ENCODE measurements at places on chromosomes 13 and 19. TPM values are rescaled to one million over a fixed set of nuclear protein-coding genes. Genes with fewer than 3 reads are reported as not detected.
A peak's percentile ranks its signal among the peaks of the same experiment; 100 is the strongest.

The BCL2L12 gene
- total RNA-seq = 26.8 TPM

The CCL25 gene
- not detected for total RNA-seq

The IFNL3 gene
- not detected for total RNA-seq

The TMEM145 gene
- total RNA-seq = 0.68 TPM

The ZNF155 gene
- total RNA-seq = 6.0 TPM

The CACNG6 gene
- total RNA-seq = 0.10 TPM

The LATS2 gene
- 4.4 TPM for total RNA-seq

The ZNF836 gene
- total RNA-seq = 7.7 TPM

The OLFM2 gene
- 0.49 TPM for total RNA-seq

The SHD gene
- total RNA-seq = 0.12 TPM

The ZNF69 gene
- 17.8 TPM for total RNA-seq

The POLR2I gene
- total RNA-seq = 137 TPM

The ZNF284 gene
- total RNA-seq = 3.5 TPM

The CBARP gene
- 0.88 TPM for total RNA-seq

The FFAR1 gene
- not detected for total RNA-seq

The LYL1 gene
- 4.1 TPM for total RNA-seq

The CLEC17A gene
- total RNA-seq = not detected

The PTPRS gene
- 44.9 TPM for total RNA-seq

- DNase-seq = no peak
These were observed 12.0 kb upstream of the FBXL3 start for GRCh38 chr13:77038907-77039480.

DNA sequence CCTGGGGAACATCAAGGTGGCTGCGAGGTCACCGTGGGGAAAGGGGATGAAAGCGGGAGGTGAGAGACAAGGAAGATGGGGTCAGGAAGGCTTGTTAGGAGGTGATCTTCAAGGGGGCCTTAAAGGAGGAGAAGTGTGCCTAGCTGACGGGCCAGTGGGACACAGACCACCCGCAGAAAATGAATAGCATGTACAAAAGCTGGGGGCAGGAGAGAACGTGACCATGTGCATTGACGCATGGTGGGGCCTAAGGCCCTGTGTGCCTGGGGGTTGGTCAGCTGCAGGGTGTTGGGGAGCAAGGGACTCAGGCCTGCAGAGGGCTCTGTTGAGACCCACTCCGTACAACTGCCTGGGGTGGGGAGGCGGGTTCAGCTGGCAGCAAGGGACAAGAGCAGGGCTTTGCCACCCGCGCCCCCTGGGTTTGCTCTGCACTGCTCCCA lies 5.9 kb downstream of the RAB8A start:
- no peak for DNase-seq

GRCh38 chr13:45119469-45119990 lies 780 bp upstream of the GTF2F2 start:
- peak; percentile 61 for DNase-seq

GRCh38 chr19:4717191-4717965 lies 6.3 kb downstream of the DPP9 start:
- DNase-seq = peak; percentile 22

GRCh38 chr19:18340990-18341868 lies 831 bp downstream of the PGPEP1 start:
- DNase-seq = peak; percentile 61

DNA sequence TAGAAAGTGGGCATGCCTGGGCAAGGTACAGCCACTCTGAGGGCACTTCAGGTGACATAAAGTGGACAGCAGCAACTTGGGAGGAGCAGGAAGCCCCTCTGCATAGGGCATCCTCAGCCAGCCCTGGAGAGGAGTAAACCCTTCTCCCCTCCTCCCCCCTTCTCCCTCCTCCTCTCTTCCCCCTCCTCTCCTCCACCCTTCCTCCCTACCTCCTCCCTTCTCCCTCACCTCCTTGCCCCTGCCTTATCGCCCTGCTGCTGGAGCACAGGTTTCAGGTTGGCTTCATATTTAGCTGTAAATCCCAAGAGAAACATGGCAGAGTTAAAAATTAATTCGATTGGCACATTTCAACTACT lies 30.5 kb upstream of the ATP12A start:
- no peak for DNase-seq

GRCh38 chr19:14550201-14550754 lies 20.9 kb downstream of the TECR start:
- no peak for DNase-seq

DNA sequence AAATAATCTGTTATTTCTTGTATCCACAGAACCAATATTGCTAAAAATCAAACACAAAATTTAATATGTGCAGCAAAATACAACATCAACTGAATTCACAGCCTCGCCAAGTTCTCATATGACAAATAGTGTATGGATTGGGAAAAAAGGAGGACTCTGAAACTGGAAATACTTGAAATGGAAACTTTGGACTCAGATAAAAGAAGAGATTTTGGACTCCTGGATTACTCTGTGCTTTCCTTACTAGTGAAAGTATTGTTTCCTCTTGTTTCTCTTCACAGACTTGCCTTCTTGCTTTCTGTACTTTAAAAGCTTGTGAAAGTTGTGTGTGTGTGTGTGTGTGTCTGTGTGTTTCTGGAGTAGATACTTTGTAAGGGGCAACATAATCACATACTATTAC lies 1596.3 kb downstream of the PCDH9 start:
- DNase-seq = no peak

- DNase-seq = no peak
These were observed 2.4 kb upstream of the APOE start for GRCh38 chr19:44903216-44903601.

GRCh38 chr13:113889467-113889866 lies 25.6 kb upstream of the GAS6 start:
- DNase-seq = no peak

DNA sequence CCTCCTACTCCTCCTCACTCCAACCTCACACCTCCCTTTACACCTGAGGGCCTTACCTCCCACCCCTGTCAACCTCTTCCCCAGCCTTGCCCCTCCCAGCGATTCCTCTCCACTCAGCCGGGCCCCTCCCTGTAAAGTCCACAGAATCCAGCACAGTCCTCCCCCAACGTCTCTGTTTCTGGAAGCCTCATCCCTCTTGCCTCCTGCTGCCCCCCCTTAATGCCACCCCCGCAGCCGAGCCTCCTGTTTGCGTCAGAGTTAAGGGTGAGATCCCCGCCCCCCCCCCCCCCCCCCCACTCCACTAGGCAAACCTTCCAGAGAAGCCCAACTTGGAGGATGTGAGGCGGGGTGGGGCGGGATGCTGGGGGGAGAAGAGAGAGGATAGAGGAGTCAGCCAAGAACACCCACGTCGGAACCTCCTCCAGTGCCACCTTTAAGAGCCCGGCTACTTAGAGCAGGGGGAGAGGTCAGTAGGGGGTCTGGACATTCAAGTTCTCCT lies 2.1 kb downstream of the UNC13A start:
- DNase-seq = peak; percentile 18

DNA sequence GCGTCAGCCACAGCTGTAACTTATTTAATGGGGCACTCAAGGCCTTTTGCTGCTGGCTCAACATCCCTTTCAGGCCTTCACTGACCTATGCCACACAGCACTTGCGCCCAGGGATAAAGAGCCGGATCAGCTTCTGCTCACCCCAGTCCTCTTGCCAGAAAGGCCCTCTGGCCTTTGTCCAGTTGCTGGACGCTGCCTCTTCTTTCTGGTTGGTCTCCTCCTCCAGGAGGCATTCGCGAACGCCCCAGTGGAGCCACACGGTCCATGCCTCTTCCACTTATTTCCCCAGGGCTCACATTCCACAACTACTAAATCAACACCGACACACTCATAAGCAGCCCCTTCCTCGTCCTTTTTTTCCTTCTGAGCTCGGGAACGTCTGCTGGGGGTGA lies 3.7 kb upstream of the ZNF329 start:
- DNase-seq = peak; percentile 70

- DNase-seq = peak; percentile 34
These were observed 3.9 kb upstream of the ZNF135 start for GRCh38 chr19:58054901-58055874.

GRCh38 chr19:31349160-31349881 lies at the start of gene TSHZ3:
TSHZ3 (minus strand) TSS chr19:31349436; CDS start chr19:31349219, 217 bp downstream.
- peak; percentile 91 for DNase-seq

GRCh38 chr19:58374200-58374599 lies 6.6 kb downstream of the ZNF837 start:
- no peak for DNase-seq

GRCh38 chr13:32224916-32225315 lies 90.2 kb downstream of the ZAR1L start:
- no peak for DNase-seq

GRCh38 chr13:41402691-41403511 lies 54.4 kb upstream of the RGCC start:
- no peak for DNase-seq

- peak; percentile 62 for DNase-seq
These were observed 990 bp downstream of the LMTK3 start for GRCh38 chr19:48510421-48511268.

GRCh38 chr13:92900446-92900845 lies 326.2 kb upstream of the GPC6 start:
- DNase-seq = no peak

- DNase-seq = peak; percentile 77
These were observed 3.0 kb upstream of the C19orf81 start for GRCh38 chr19:50646074-50646807.

DNA sequence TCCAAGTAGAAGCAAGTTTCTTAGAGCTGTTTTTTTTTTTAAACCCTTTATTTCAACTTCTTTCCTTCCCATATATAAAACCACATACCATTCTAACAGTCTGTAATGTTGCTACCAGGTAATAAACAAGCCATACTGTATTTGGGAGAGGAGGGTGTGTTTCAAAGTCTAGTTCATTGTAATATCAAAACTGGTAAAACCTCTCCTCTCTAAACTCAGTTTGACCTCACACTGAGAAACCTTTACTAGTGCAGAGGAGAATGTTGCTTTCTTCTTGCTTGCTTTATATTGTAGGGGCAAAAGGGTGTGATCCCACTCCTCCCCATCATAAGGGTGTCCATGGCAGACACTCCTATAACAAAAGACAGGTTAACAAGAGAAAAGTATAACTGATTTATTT lies 155.1 kb downstream of the GGACT start:
- DNase-seq = no peak

DNA sequence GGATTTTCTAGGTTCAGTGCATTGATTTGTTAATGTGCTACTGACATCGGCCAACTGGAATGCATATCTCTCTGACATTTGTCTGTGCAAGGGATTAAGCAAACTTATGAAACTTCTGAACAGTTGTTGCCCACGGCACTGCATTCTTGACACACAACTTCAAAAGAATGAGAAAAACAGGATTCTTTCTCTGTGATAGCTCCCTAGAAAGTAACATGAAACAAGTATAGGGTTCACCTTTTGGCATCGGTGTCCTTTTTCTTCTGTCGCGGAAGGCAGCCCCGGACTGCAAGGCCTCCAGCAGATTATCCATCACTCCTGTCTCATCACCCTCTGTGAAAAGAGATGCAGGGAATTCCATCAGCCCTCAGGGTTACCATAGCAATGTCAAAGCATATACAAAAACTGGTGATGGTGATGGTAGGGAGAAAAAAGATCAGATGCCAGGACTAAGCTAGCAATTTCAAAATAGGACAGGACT lies 389.2 kb downstream of the DIAPH3 start:
- peak; percentile 65 for DNase-seq

DNA sequence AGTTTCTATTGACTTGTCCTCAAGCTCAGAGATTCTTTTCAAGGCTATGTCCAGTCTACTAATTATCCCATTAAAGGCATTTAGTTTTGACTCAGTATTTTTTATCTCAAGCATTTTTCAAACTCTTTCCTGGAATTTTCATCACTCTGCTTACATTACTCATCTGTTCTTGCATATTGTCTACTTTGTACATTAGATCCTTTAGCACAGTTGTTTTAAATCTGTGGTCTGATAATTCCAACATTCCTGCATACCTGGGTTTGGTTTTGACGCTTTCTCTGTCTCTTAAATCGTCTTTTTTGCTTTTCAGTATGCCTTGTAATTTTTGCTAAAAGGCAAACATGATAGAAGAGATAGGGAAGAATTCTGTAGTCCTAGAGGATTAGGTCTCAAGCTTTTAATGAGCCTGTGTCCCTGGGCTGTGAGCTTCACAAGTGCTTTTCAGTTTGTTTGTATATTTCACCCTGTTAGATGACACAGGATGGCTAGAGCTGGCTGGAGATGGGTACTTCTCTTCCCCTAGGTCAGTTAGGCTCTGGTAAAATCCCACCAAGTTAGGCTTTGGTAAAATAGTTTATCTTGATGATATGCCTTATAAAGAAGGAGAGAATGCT lies 46.1 kb upstream of the GPC6 start:
- no peak for DNase-seq

DNA sequence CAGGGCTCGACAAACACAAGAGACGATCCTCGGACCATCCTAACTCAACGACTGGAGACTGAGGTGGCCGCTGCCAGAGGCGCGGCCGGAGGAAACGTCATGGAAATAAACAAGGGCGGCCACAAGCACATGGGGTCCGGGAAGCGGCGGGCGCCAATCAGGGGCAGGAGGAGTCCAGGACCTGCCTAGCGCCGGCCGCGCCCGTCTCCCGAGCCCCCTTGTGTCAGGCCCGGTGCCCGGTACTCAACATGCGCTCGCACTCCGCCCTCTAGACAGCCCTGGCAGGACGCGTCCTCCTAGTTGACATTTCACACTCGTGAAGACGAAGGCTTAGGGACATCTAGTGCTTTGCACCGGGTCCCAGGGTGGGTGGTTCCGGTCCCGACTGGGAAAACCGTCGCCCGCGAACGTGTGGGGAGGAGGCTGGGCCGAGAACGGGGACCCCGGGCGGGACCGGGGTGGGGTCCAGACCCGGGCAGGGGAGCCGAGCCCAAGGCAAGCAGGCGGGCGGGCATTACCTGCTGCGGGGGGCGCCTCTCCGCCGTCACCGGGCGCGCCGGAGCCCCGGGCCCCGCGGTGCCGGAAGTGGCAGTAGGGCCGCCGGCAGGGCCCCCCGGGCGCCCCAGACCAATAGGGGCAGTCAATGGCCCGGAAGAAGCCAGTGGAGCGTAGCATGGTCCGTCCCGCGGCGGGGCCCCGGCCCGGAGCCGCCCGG lies 442 bp downstream of the REXO1 start:
- peak; percentile 55 for DNase-seq

- peak; percentile 24 for DNase-seq
These were observed 82.9 kb upstream of the POSTN start for GRCh38 chr13:37681281-37682032.

GRCh38 chr13:109385242-109385560 lies 401.2 kb downstream of the IRS2 start:
- peak; percentile 32 for DNase-seq
